ENCODE measurements at places on chromosomes 5 and 9. TPM values are rescaled to one million over a fixed set of nuclear protein-coding genes. Genes with fewer than 3 reads are reported as not detected.
A peak's percentile ranks its signal among the peaks of the same experiment; 100 is the strongest.

GRCh38 chr9:29282121-29282520 lies 1708.8 kb upstream of the C9orf72 start:
- no peak for DNase-seq
- H3K4me3 ChIP-seq = no peak overlapping the region
- no peaks in the 10 kb centered on the region for H3K27me3 ChIP-seq
- H3K36me3 ChIP-seq = no peaks in the 10 kb centered on the region
- no peak overlapping the region for H3K27ac ChIP-seq

DNA sequence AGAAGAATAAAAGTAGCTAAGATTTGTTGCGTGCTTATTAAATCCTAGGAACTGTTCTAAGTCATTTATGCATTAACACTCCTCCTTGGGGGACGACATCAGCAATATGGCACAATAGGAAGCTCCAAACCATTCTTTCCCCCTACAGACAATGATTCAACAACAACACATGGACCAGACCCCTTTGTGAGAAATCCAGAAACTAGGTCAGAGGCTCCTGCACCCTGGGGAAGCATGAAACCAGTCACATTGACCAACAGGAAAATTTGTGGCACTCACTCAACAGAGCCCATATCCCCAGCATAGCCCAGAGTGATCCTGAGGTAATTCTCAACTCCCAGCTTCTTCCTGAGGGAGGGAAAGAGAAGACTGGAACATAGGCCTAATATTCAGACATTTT lies 294.4 kb downstream of the HINT1 start:
- H3K4me1 ChIP-seq = no peaks in the 10 kb centered on the region
- H3K27me3 ChIP-seq = no peaks in the 10 kb centered on the region
- DNase-seq = no peak

DNA sequence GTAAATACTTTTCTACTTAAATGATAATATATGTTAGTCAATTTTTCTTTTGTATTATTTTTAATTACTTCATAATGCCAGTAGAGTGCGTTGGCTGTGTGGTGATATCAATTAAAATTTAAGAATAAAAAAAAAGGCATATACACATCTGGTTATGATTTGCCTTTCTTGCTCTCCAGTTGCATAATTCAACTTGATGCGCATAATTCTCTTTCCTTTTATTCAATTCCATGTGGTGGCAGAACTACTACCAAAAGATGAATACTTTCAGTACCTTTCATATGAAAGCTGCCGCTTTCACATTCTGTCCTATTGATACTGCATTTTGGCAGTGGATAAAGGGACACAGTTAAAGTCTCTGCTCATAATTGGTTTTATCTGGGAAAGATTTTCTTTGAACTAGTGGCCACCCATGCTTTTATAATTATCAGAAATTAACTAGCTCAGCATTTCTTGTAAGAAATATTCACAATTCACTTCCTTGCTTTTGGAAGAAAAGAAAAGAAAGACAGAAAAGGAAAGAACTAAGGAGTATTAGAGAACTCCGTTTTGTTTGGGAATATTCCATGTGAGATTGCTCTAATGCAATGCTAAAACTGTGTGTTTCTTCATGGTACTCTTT lies 12.3 kb upstream of the ADGRV1 start:
- peaks cover 13% of the 10 kb centered on the region for H3K27me3 ChIP-seq
- no peak overlapping the region for H3K4me3 ChIP-seq
- no peak for DNase-seq
- no peaks in the 10 kb centered on the region for H3K36me3 ChIP-seq
- H3K27ac ChIP-seq = no peak overlapping the region

Gene SHB
- total RNA-seq = 2.8 TPM

GRCh38 chr9:131593936-131594665 lies 48.8 kb downstream of the PRRT1B start:
- DNase-seq = no peak
- H3K27ac ChIP-seq = no peak overlapping the region
- peaks cover 13% of the 10 kb centered on the region for H3K36me3 ChIP-seq
- no peak overlapping the region for H3K4me3 ChIP-seq

GRCh38 chr5:59354811-59355210 lies 538.7 kb downstream of the PDE4D start:
- H3K4me3 ChIP-seq = no peak overlapping the region
- H3K27me3 ChIP-seq = peaks cover 14% of the 10 kb centered on the region
- no peaks in the 10 kb centered on the region for H3K4me1 ChIP-seq
- no peaks in the 10 kb centered on the region for H3K36me3 ChIP-seq

GRCh38 chr5:150399524-150400211 lies 13.0 kb downstream of the CD74 start:
- H3K27ac ChIP-seq = no peak overlapping the region
- H3K36me3 ChIP-seq = peaks cover 45% of the 10 kb centered on the region
- H3K4me1 ChIP-seq = no peaks in the 10 kb centered on the region

- no peaks in the 10 kb centered on the region for H3K36me3 ChIP-seq
- H3K4me1 ChIP-seq = peaks cover 4% of the 10 kb centered on the region
- no peak overlapping the region for H3K4me3 ChIP-seq
- peaks cover 12% of the 10 kb centered on the region for H3K27me3 ChIP-seq
Observed at GRCh38 chr5:1391691-1392090, 46.8 kb upstream of the CLPTM1L start.

Gene ZNF366
- not detected for total RNA-seq

Gene SPINK13
- total RNA-seq = not detected

Gene PLPPR1
- total RNA-seq = not detected

DNA sequence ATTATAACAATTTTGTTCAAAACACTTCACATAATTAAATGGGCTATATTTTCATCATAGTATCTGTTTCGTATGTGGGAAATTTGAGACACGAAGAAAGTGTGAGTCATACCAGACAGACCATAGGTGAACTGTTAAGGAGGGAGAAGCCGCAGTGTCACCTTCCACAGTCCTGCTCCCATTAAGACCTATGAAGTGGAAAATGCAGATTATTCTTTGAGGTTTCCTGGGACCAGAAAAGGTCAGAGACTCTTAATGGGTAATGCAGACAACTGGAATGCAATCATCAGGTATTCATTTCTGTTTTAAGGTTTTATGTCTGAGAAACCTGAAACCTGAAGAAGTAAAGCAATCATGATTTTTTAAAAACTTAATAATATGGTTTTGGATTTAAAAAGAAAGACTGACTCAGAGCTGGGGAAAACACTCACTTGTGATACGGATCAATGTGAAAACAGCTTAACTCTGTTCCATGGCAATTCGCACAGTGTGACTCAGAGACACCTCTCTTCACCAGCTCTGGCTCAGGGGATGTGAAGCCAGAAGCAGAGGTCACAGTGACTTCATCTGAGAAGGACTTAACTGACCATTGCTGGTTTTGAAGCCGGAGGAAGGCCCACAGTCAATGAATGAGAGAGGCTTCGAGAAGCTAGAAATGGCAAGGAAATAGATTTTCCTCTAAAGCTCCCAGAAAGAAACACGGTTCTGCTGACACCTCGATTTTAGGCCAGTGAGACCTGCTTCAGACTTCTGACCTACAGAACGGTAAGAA lies 17.2 kb upstream of the GCNT1 start:
- peaks cover 3% of the 10 kb centered on the region for H3K27me3 ChIP-seq
- DNase-seq = peak; percentile 67
- H3K4me3 ChIP-seq = peak overlapping the region; percentile 61
- H3K27ac ChIP-seq = peak overlapping the region; percentile 87
- H3K36me3 ChIP-seq = peaks cover 1% of the 10 kb centered on the region
- peaks cover 46% of the 10 kb centered on the region for H3K4me1 ChIP-seq

DNA sequence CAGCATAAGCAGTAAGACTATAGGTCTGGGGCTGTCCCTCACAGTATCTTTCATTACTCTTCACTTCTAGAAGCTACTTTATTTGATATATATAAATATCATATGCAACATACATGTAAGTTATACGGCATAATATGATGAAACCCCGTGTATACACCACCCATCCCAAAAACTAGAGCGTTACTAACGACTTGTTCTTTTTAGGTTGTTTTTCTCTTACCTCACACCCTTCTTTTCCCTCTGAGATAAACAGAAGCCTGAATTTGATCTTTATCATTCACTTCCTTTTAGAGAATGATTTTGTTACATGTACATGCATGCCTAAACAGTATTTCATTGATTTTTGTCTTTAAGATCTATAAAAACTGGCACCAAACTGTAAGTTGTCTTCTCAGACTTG lies 3.7 kb downstream of the TRMO start:
- H3K36me3 ChIP-seq = peaks cover 22% of the 10 kb centered on the region
- peaks cover 45% of the 10 kb centered on the region for H3K4me1 ChIP-seq
- DNase-seq = no peak
- H3K4me3 ChIP-seq = peak overlapping the region; percentile 82
- H3K27me3 ChIP-seq = peaks cover 2% of the 10 kb centered on the region

- H3K4me3 ChIP-seq = no peak overlapping the region
- no peak overlapping the region for H3K27ac ChIP-seq
Observed at GRCh38 chr9:37001459-37001858, 32.6 kb downstream of the PAX5 start.

DNA sequence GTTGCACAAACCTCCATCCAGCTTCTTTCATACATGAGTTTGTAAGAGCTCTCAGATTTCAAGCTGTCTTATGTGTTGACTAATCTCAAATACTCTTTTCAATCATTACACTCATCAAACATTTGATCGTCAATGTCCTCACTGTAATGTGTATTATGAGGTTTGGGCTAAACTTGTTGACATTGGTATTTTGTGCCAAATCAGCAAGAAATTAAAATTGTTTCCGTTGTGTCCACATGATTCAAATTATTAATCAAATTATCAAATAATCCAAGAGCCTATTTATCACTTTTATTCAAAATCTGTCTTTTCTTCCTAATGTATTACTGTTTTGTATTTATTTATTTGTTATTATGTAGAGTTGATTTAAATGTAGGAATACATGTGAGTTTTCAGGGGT lies 283.4 kb downstream of the GAS1 start:
- no peak overlapping the region for H3K27ac ChIP-seq
- H3K27me3 ChIP-seq = peaks cover 7% of the 10 kb centered on the region
- no peak overlapping the region for H3K4me3 ChIP-seq
- H3K4me1 ChIP-seq = peaks cover 7% of the 10 kb centered on the region

DNA sequence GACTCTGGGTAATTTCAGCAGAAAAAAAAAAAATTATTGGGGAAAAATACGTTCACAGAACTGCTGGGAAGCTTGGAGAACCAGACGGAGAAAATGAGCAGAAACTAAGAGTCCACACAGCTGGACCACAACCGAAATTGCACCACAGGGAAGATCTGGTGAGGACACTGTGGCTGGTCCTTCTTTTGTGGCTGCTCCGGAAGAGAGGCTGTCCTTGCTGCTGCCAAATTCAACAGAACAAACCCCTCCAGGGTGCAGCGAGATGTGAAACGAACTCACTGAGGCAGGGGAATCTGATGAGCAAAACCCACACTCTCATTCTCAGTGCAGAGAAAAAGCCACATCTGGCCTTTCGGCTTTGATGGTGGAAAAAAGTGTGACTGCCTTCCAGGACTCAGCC lies 200.0 kb downstream of the ACTL7B start:
- no peak overlapping the region for H3K27ac ChIP-seq
- no peaks in the 10 kb centered on the region for H3K27me3 ChIP-seq
- H3K4me1 ChIP-seq = no peaks in the 10 kb centered on the region
- DNase-seq = no peak
- H3K36me3 ChIP-seq = peaks cover 3% of the 10 kb centered on the region
- H3K4me3 ChIP-seq = no peak overlapping the region

DNA sequence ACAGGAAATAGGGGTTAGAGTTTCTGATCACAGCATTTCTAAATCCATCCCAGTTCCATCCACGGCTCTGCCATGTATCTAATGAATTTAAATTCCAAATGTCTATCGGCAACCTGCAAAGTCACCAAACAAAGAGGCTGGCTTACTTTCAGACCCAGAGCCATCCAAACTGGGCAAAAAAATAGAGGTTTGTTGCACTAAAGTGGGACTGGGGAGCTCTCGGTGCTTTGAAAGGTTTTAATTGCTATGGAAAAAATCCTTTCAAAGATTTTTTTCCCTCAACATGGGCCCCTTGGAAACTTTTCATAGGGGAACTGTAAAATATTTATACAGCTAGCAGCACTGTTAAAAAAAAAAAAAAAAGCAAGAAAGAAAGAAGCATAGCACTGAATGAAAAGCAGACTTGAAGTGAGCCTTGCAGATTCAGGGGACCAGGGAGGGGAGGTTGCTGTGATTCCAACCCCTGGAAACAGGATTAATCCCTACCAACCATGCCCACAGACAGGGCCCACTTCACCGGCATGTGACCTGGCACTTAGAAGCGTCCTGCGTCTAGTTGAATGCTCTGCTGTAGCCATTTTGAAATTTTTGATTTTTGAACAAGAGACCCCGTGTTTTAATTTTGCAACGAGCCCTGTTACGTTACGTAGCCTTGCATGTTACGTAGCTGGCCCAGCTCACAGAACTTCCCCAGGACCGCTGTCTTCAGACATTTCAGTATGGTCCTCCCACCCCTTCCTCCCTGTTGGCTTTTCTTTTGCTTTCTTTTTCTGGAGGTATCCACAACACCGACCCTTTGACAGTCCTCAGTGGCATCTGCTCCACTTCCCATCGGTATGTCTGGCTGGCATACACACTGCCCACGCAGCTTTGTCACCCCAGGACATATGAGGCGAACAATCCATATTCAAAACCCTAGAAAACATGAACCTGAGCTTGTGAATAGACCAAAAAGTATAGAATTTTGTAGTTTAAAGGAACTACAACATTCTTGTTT lies 105.3 kb upstream of the NFIB start:
- no peaks in the 10 kb centered on the region for H3K36me3 ChIP-seq
- H3K4me3 ChIP-seq = no peak overlapping the region
- no peak for DNase-seq
- no peaks in the 10 kb centered on the region for H3K4me1 ChIP-seq

GRCh38 chr5:68460147-68460798 lies 244.7 kb downstream of the PIK3R1 start:
- no peaks in the 10 kb centered on the region for H3K36me3 ChIP-seq
- peak; percentile 70 for DNase-seq
- H3K27ac ChIP-seq = no peak overlapping the region

Gene FGF10
- not detected for total RNA-seq

Gene SUSD3
- 36.7 TPM for total RNA-seq

Gene F2RL1
- 2.2 TPM for total RNA-seq

DNA sequence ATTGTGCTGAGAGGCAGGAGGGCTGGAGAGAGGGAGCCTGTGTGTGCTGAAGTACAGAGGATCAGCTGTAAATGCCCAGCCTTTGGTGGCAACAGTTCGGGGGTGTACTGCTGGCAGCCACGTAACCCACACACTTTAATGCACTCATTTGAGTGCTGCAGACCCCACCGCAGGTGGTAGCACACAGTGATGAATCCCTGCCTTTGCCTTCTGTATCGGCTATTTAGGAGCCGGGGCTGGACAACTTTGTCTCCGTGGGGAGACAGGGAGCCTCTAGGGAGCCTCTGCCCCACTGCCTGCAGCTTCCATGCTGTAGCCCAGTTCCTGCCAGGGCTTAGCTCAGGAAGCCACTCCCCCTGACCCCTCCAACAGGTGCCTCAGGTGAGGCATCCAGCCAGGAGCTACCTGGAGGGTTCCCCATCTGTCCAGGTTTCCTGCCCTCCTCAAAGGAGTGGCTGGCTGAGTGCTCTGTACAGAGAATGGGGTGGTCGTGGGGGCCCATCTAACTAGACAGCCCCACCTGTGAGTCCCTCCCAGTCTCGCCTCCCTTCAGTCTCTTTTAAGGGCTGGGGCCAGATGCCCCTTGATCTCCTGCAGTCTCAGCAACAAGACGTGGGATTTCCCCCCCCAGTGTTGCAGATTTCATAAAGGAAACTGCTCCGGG lies 44.5 kb downstream of the SECISBP2 start:
- H3K4me1 ChIP-seq = peaks cover 9% of the 10 kb centered on the region
- H3K27ac ChIP-seq = no peak overlapping the region
- no peak overlapping the region for H3K4me3 ChIP-seq
- H3K27me3 ChIP-seq = no peaks in the 10 kb centered on the region
- peaks cover 33% of the 10 kb centered on the region for H3K36me3 ChIP-seq
- no peak for DNase-seq
